ENCODE measurements at places on chromosomes 7 and 10.

DNA sequence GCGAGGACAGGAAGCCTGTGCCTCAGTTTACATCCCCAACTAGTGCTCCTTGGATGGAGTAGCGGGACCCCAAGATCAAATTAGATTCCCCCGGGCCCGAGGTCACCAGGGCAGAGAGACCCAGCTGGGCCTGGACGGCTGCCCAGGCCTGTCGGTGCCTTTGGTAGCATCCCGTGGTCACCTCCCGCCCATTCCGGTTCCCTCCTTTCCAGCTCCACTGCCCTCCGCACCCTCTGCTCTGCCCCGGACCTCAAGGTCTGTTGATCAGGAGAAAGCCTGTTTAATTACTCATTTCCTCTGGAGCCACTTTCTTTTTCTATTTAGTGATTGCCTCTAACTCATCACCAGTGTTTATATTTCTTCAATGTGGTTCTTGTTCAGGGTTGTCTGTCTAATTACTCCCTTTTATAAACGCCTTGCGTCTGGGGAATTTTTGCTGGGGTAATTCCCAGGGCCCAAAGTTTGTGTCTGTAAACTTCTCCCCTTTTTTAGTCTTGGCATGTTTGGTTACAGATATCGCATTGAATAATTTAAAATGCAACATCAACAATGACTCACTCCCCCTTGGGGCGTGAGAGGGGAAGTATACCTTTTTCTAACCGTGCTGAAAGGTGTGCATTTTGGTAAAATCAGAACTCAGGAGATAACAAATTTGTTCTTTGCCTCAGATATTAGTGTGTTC is 1.9 kb downstream of the FOXK1 start:
- DNase-seq = peak; percentile 42

GRCh38 chr10:112313234-112313633 is 30.0 kb downstream of the TECTB start:
- no peak for DNase-seq

- no peak for DNase-seq
These were observed 131.3 kb downstream of the SH3PXD2A start for GRCh38 chr10:103724074-103724473.

DNA sequence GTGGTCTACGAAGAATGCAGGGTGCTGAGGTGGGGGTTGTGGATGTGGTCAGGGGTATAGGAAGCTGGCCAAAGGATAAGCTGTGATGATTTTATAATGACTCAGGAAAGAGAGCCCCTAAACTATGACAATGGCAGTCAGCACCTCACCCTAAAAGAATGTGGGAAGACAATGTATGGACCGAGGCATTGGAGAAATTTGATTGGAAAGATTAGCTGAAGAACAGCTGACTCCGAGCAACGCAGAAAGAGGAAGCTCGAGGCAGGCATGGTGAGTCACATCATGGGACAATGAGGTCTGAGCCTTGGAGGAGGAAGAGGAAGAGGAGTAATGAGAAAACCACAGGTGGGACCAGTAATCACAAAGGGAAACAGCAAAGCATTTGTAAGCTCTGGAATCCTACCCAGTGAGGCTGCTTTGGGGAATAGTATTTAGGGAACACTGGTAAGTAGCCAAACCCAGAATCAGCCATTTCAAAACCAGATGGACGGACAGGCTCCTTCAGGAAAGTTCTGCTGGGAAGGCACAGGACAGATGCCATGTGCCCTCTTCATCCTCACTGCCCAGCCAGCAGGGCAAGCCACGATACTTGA is 295.4 kb downstream of the PRPF18 start:
- DNase-seq = peak; percentile 50

DNA sequence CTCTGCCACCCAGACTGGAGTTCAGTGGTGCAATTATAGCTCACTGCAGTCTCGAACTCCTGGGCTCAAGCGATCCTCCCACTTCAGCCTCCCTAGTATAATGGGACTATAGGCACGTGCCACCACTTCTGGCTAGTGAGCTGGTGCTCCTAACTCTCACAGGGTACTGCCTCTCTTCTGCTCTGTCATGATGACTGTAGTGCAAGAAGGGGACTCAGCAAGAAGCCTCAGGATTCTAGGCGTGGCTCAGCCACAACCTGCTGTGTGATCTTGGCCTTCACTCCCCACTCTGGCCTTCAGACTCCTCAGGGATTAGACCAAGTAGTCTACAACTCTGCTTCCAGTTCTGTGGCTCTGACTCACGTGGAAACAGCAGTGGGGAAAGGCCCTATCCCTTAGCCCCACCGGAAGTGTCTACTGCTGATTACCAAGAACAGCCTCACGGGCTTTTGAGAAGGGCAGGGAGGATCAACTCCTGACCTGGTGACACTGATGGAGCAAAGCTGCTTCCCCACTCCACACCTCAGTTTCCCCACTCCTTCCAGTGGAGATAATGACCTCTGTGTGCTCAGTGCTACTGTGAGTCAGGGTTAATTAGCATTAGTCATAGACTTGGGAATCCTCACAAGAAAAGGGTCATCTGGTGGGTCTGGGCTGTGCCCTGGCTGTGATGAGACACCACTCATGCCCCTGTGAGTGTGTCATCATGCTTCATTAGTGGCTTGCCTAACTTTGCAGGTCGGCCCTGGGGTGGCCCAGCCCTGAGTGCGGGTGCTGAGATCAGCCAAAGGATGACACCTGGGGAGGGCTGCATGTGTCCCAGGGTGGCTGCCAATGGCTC is 41.1 kb downstream of the ZC3HC1 start:
- DNase-seq = no peak

GRCh38 chr10:84075226-84076046 is 63.9 kb upstream of the GHITM start:
- no peak for DNase-seq

DNA sequence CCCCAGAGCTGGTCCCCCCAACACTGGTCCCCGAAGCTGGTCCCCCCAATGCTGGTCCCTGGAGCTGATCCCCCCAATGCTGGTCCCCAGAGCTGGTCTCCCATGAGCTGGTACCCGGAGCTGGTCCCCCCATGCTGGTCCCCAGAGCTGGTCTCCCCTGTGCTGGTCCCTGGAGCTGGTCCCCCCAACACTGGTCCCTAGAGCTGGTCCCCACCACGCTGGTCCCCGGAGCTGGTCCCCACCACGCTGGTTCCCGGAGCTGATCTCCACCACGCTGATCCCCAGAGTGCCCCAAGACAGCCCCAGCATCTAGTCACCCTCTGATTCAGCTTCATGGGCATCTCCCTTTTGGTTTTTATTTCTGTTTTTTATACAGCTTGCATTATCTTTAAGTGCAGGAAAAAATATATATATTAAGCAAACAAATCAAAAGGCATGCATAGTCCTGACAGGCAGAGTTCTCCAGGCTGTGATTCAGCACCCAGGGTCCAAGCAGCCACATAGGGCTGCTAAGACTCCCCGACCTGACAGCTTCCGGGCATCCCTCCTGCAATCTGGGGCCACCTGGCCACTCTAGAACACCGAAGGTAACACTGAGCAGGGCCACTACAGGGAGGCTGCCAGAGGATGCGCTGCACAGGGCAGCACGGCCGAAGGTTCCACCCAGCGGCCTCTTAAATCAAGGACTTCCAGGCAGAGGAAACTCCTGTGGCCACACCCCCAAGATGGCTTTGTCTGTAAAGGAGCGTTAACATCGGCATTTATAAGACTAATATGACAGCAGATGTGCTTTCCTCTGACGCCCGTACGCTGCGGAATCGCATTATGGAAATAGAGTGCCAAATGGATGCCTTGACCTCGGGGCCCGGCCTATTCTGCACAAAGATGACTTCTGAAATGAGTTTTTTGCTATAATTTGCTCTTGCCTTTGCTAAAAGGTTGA is 215.0 kb downstream of the PTPRN2 start:
- DNase-seq = no peak

GRCh38 chr10:103982639-103983038 is 15.7 kb downstream of the SLK start:
- no peak for DNase-seq

- DNase-seq = no peak
These were observed 409.8 kb upstream of the ZMIZ1 start for GRCh38 chr10:78658645-78659597.

DNA sequence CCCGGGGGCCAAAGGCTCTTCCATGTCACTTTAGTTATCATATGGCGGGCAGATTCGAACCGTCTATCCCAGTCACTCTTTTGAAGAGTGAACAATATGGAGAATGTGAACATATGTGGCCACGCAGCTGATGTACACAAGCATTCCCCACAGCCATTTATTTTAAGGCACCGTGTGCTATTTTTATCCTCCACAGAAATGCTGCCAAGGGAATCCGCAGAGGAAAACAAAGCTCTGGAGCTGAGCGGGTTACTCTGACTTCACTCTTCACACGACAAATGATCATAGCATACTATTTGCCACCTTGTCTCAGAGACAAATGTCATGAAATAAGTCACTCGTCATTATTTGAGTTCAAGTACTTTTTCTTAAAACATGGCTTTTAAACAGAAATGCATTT is 100.3 kb downstream of the CTBP2 start:
- DNase-seq = no peak

DNA sequence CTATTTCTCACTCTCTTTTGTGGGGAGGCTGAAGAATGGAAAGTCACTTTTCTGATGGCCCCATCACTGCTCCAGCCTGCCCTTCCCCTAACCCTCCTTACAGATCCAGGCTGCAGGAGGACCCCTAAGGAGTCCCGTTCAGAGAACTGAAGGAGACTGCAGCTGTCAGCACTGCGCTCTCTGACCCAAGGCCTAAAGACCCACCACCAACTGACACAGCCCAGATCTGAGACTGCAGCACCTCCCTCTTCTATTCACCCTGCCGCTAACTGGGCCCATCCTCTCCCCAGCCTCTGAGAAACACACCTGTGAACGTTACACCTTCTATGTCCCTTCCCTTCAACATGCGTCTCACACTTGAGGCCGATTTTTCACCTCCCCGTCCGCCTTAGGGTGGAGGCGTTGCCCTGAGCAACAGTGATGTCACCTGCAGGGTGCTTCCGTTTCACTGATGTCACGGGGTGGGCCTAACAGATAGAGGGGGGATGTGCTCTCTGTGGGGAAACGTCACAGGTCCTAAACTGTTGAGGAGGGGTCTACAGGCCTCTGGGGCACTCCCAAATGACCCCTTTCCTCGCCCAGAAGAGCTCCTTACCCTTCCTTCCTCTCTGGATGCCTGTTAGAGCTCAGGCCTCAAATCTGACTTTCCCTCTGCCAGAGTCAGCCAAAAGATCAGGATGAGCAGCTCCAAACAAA is 5.1 kb downstream of the ITPRIP start:
- DNase-seq = peak; percentile 86

DNA sequence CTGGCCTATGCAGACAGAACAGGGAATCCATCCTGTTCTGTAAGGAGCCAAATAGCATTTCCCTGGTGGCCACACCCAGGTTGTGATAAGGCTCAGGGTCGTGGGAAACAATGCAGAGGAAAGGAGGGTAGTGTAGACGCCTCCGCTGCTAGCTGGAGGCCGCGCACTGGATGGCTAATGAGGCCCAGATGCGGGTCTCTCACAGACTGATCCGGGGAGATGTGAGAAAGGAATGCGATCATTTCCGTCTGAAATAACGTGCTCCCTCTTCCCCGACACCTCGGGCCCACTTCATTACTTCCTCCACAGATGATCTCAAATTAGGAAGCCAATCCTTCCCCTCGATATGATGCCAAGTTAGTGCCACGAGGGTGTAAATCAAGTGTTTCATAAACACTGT is 203.3 kb downstream of the TAX1BP1 start:
- no peak for DNase-seq

GRCh38 chr10:47133871-47134570 is 166.0 kb upstream of the GDF10 start:
- peak; percentile 10 for DNase-seq

- DNase-seq = peak; percentile 22
These were observed 296.5 kb upstream of the PITRM1 start for GRCh38 chr10:3468919-3469638.

DNA sequence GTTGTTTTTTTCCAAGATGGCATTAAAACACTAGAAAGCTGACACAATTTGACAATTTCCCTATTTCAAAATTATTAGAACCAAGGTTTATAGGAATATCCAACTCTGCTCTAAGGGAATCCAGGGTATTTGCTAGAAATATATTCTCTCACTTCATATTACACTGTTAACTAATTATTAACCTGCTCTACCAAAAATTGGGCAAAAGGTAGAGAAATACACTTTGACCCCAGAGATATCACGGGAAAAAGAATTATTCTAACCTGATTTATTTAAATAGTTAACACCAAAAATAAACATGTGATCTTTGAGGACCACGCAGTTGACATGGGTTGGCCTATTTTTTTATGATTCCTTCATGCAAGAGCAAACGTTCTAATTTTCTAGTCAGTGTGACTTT is 21.6 kb upstream of the FAM13C start:
- DNase-seq = no peak

DNA sequence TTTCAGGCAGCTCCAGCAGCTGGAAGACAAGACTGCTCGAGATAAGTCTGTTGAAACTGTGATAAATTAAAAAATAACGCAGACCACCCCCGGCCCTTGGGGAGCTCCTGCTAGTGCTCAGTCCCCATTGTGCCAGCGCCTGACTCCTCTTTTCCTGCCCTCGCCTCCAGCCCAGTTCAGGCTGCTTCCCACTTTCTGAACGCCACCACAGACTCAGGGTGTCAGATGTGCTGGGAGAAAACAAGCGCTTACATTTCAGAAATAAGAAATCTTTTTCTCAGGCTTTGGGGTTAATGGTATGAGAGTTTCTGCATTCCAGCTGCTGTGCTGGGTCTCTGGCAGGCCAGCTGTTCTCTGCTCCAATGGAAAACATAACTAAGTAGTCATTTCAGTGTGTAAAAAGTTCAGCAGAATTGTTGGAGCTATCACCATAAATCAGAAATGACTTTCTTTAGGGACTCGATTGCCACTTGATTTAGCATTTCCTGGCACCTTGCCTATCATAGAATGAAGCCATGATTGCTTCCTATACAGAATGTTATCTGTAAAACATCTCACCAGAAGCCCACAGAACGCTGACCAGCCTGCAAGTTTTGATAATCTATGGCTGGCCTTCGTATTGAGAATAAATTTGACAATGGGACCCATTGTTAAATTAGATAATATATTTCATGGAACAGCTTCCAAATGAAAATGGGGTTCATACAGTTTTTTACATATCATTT is 257.0 kb upstream of the ZNF32 start:
- no peak for DNase-seq

- DNase-seq = no peak
These were observed 4.0 kb downstream of the SKAP2 start for GRCh38 chr7:26860361-26860760.

DNA sequence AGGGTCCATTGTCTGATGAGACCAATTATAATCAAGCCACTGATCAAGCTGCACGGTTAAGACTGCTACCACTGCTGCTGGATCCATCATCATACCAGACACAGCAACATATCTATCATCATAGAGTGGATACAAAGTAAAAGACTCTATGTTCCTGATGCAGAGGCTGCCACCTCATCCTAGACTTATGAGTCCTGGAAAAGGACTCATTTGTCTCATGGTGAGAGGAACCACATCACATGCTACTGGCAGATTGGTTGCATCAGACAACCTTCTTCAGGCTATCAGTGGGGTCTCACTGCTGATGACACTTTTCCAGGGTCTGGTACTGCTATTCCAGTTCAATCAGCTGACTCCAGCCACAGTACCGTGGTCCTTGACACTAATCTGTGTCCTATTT is 79.0 kb downstream of the ABI1 start:
- no peak for DNase-seq
